ENCODE measurements at places on chromosomes 13 and 19.

DNA sequence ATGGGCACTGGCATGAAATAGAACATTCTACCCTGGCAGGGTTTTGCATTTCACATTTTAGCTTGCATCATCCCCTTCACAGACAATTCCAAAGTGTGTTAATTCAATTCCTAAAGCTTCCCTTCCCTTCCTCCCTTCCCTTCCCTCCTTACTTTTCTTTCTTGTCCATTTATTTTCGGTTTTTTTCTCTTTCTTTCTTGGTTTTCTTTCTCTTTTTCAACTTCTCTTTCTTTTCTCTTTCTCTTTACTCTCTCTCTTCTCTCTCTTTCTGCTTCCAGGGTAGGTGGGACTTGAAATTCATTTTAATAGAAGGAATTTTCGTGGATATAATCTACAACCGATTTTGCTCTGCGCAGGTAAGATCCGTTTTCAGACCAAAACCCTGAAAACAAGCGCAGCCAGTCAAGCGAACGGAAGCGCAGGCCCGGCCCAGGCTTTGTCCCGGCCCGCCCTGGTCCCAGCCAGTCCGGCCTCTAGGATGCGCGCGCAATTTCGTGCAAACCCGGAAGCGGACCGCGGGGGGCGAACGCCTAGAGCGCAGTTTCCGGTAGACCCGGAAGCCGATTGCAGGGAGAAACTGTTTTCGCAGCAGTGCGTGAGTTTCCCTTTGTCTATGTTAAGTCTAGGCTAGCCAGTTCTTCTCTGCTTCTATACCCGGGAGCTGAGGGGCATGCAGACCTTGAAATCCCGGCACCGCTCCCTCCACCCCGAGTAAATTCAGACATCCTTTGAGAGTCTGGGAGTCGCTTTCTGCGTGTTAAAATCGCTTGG lies at the start of gene ZNF528:
Gene ZNF528, plus strand, starts transcription at position 540 of the 771 bp plus-strand sequence. CDS start 4,165 bp downstream, outside the sequence.
- peak; percentile 92 for DNase-seq

DNA sequence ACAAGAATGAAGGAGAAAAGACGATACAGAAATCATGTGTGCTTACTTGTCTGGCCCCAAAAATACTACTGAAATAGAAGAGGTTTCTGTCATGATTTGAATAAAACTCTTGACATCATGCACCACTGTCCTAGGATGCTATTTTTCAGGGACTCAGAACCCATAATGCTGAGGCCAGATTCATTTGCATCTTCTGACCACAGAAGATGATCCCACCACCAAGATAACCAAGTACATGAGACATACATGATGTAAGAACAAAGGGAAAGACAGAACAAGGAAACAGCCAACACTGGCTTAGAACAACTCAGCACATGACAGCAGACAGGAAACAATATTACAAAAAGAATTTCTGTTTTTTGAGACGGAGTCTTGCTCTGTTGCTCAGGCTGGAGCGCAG lies 2.5 kb downstream of the ZNF552 start:
- DNase-seq: no peak

DNA sequence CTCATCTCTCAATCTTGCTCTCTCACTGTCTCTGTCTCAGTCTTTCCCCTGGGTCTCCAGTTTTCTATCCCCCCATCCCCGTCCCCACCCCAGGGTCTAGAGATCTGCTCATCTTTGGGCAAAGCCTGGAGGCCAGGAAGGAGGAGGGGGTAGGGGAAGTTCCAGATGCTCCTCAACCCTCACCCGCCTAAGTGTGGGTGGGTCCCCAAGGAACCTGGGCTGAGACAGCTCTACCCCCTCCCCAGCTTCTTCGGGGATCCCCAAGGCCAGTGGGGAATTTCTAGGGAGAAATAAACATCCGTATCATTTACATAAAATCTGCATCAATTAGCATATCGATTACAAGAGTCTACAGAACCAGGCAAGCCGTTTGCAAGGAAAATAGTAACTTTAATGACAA lies 31.8 kb upstream of the SEMA6B start:
- DNase-seq: no peak

GRCh38 chr13:28116736-28117135 lies 16.4 kb upstream of the FLT3 start:
- DNase-seq: no peak

GRCh38 chr19:46115396-46116106 lies 8.9 kb downstream of the IGFL3 start:
- no peak for DNase-seq

- DNase-seq: peak; percentile 69
Observed at GRCh38 chr19:2032296-2032941, 16.9 kb upstream of the BTBD2 start.

- no peak for DNase-seq
Observed at GRCh38 chr19:54138489-54139256, 1.1 kb downstream of the CNOT3 start.

- DNase-seq: no peak
Observed at GRCh38 chr19:43570174-43570791, 5.0 kb downstream of the XRCC1 start.

- no peak for DNase-seq
Observed at GRCh38 chr13:52344108-52344507, 61.9 kb downstream of the THSD1 start.

DNA sequence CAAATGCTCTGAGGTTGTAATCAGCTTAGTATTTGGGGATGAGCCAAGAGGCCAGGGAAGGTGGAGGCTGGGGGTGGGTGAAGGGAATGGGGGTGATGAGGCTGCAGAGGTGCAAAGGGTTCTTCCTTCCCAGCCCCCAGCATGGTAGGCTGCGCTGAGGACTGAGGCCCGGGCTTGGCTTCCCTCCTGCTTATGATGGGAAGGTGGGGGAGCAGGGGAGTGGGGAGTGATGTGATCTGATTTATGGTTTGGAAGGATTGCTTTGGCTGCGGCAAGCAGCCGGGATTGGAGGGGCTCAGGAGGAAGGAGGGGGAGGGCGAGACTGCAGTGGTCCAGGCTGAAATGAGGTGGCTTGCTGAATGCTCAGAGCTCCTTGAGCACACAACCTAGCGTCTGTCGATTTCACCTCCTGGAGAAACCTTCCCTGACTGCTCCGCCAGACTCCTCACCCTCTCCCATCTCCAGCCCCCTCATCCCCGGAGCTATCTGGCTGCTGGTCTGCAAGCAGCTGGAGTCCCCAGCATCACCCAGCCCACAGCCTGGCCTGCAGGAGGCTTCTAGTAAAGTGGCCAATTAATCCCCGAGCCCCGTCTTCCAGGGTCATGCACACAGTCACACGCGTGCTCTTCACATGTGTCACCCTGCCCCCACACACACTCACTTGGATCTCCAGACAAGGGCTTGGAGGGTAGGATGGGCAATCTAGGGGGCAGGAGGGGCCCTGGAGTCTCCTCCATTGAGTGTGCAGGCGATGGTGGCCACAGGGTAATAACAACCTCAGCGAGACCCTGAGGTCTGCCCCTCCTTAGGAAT lies 757 bp upstream of the CLEC11A start:
- DNase-seq: no peak

DNA sequence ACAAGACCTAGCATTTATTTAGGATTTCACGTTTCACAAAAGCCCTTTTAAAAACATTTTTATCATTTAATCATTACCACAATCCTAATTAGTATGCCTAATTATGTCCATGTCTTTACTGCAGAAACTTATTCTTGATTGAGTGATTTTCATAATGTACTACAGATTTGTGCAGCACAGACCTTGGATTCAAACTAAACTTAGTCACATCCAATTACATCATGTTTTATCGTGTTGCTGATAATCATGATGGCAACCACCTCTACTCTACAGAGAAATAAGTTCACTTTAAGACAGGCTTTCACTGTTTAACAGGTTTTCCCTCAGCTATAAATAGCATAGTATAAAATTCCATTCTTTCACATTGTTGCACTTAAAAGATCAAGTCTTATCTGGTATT lies 240.9 kb upstream of the RFC3 start:
- no peak for DNase-seq

GRCh38 chr19:15195371-15196334 lies 5.1 kb downstream of the NOTCH3 start:
- DNase-seq: peak; percentile 30

- no peak for DNase-seq
Observed at GRCh38 chr19:22607653-22608430, 26.3 kb upstream of the ZNF492 start.

GRCh38 chr13:112521073-112521685 lies 66.8 kb downstream of the TUBGCP3 start:
- no peak for DNase-seq

- no peak for DNase-seq
Observed at GRCh38 chr13:30156826-30157615, 150.3 kb downstream of the KATNAL1 start.

DNA sequence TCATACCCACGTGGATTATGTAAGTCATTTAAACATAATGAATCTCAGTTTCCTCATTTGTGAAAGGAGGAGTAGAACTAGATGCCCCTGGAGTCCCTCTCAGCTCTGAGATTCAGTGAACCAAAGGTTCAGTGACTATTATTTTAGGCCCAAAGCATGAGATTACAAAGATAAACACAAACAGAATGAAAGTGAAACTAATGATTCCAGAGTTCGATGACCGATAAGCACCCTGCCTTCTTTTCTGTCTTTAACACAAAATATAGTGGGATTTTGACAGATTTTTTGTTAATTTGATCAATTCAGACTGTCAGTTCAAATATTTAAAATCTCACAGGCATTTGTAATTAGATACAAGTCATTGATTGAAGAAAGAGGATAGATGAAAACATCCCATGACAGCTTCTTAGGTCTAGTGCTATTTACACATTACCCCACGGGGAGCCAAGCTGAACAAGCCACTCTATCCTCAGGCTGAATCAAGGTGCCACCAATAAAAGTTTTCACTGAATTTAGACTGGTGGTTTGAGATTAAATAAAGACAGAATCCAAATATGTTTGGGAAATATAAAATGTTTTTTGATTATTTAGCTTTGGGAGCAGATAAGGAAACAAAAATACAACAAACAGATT lies 64.6 kb upstream of the RAP2A start:
- DNase-seq: no peak

DNA sequence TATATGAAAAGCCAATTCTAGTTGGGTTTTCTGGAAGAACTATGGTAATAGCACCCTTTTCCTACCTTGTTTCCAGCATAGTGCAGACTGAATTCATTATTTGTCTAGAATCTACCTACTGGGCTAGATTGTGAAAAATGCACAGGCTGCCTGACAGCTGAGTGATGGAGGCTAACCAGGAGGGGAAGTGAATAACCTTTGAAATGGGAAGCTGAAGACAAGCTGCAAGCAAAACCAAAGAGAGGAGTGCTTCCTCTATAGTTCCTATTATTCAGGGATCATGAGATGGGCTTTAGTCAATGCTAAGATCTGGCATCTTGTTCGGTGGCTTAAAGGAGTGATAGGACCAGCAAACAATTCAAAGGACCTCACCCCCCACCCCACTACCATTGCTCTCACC lies 26.9 kb downstream of the MZT1 start:
- DNase-seq: no peak

DNA sequence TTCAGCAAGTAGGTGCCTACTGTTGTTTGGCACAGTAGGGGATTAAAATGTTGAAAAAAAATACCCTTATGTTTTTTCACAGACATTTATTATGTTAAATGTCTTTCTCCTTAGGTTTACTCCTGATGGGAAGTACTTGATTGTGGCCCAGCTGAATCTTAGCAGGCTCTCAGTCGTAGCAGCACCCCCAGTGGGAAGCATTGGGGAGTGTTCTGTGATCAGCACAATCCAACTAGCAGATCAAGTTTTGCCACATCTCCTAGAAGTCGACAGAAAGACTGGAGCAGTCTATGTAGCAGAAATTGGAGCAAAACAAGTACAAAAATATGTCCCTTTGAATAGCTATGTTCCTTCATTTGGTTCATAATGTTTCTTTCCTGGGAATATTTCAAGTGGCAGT lies 9.3 kb downstream of the NHLRC3 start:
- DNase-seq: no peak

- DNase-seq: no peak
Observed at GRCh38 chr13:35724446-35724845, 248.0 kb upstream of the MAB21L1 start.

DNA sequence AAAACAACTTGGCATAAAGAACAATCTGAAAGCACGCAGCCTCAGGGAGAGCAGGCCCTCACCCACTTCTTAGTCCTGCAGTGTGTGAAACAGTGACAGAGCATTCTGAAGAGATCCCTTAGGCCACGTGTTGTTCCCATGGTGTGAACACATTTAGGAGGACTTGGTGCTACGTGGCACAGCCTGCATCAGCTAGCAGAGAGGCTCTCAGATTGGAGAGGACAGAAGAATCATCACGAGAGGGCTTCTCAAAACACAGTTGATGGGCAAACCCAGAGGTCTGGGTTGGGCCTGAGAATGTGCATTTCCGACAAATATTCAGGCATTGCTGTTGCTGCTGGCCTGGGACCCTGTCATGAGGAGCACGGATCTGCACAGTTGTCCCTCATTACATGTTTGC lies 26.1 kb upstream of the TFDP1 start:
- no peak for DNase-seq

GRCh38 chr13:76210262-76210661 lies 574.1 kb downstream of the LMO7 start:
- DNase-seq: no peak

GRCh38 chr19:7267792-7268704 lies 26.2 kb downstream of the INSR start:
- DNase-seq: peak; percentile 29

GRCh38 chr19:44072543-44073401 lies 813 bp downstream of the ZNF284 start:
- no peak for DNase-seq

GRCh38 chr13:29819143-29819542 lies 31.3 kb downstream of the UBL3 start:
- no peak for DNase-seq

DNA sequence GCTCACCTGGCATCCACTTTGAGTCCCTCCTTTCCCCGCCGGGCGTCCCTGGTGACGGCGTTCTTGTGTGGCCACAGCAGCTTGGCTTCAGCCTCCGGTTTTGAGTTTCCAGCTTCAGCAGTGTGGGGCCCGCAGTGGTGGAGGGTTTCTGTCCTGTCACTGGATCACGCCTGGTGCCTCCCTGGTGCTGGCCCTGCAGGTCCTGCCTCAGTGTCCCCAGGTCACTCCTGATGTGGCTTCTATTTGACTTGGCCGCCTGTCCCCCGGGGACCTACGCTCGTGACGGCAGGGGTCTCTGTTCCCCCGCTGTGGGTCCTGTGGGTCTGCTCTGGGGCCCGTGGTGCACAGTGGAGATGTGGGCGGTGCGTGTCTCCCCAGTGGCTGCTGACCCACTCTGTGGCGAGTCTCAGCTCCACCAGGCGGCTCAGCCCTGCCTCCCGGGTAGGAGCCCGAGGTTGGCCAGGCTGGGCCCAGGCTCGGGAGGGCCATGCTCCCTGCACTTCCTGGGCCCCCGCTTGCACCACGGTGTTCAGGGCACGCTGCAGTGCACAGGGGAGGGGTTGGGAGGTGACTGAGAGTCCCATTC lies 1.9 kb downstream of the ATP4B start:
- DNase-seq: no peak

- no peak for DNase-seq
Observed at GRCh38 chr19:48969276-48970138, 4.4 kb downstream of the FTL start.

Measured in CD4-positive, alpha-beta T cell treated with Interleukin-15 for 1 hour (primary cell).